ENCODE measurements at places on chromosomes 11 and 22. TPM values are rescaled to one million over a fixed set of nuclear protein-coding genes. Genes with fewer than 3 reads are reported as not detected.

CTSF gene
- total RNA-seq = 23.5 TPM

FAM83F gene
- total RNA-seq = 18.7 TPM

DNA sequence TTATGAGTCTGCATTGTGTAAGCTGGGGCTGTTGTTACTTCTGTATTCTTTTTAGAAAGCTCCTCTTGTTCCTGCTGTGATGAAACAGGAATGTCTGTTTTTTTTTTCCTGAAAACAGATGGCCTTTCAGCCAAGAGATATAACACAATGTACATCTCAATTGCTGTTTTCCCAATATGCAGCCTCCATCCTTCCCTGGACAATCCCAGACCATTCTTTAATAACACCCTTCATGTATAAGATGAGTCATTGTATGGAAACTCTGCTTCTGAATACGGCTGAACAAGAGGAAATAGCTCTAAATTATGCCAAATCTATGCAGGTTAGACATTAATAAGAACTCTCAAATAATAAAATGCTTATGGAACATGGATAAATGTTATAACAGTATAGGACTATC lies 60.2 kb upstream of the LRRC4C start:
- H3K4me3 ChIP-seq = no peak overlapping the region
- no peak for DNase-seq
- H3K27ac ChIP-seq = no peak overlapping the region
- no peaks in the 10 kb centered on the region for H3K36me3 ChIP-seq

- DNase-seq = no peak
- H3K27ac ChIP-seq = no peak overlapping the region
- H3K27me3 ChIP-seq = no peaks in the 10 kb centered on the region
- H3K4me3 ChIP-seq = no peak overlapping the region
- H3K36me3 ChIP-seq = no peaks in the 10 kb centered on the region
These were observed 662.5 kb upstream of the B3GAT1 start for GRCh38 chr11:135074397-135074998.

- no peak overlapping the region for H3K4me3 ChIP-seq
- DNase-seq = no peak
- H3K27me3 ChIP-seq = no peaks in the 10 kb centered on the region
- H3K27ac ChIP-seq = no peak overlapping the region
- peaks cover 10% of the 10 kb centered on the region for H3K4me1 ChIP-seq
These were observed 10.2 kb upstream of the CD82 start for GRCh38 chr11:44555031-44555800.

SLC39A13 gene
- 19.9 TPM for total RNA-seq

GRCh38 chr11:46120346-46121300 lies 631 bp downstream of the PHF21A start:
- peak; percentile 41 for DNase-seq
- H3K27me3 ChIP-seq = no peaks in the 10 kb centered on the region
- H3K4me3 ChIP-seq = peak overlapping the region; percentile 70
- H3K4me1 ChIP-seq = peaks cover 44% of the 10 kb centered on the region
- no peaks in the 10 kb centered on the region for H3K36me3 ChIP-seq

LIPT2 gene
- total RNA-seq = 7.2 TPM

DNA sequence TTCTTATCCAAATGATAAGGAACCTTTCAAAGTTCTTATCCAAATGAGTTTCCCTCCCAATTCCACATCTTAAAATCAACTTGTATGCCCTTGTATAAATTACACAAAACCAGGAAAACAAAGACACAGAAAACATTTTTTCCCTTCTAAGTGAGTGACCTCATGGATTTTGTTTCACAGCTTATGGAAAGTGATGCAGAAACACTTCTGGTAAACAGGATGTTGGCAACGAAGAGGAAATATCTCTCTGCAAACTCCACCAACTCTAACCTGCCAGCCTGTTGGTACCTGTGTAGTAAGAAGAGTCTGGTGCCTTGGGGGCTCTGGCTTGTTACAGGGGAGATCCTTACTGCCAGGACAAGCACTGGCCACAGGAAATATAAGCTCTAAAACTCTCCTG lies 57.0 kb downstream of the CELSR1 start:
- no peak overlapping the region for H3K27ac ChIP-seq
- H3K36me3 ChIP-seq = no peaks in the 10 kb centered on the region
- peaks cover 2% of the 10 kb centered on the region for H3K27me3 ChIP-seq
- H3K4me1 ChIP-seq = no peaks in the 10 kb centered on the region
- H3K4me3 ChIP-seq = no peak overlapping the region

DNA sequence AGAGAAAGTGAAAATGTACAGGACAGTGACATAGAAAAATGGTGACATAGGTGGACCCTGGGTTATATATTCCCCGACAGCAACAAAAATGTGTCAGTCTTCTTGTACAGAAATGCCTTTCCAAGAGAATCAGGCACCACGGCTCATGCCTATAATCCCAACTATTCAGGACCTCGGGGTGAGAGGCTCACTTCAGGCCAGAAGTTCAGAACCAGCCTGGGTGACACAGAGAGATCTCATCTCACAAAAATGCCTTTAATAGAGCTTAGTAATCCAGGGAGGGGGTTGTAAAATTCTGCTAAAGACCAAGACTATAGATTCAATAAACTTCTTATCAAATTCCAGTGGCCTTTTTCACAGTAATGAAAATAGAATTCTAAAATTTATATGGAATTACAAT lies 10.7 kb downstream of the ZNF195 start:
- DNase-seq = no peak
- H3K27ac ChIP-seq = no peak overlapping the region
- peaks cover 89% of the 10 kb centered on the region for H3K36me3 ChIP-seq
- no peaks in the 10 kb centered on the region for H3K4me1 ChIP-seq
- H3K27me3 ChIP-seq = no peaks in the 10 kb centered on the region
- no peak overlapping the region for H3K4me3 ChIP-seq

- no peak for DNase-seq
- H3K36me3 ChIP-seq = no peaks in the 10 kb centered on the region
- peaks cover 4% of the 10 kb centered on the region for H3K27me3 ChIP-seq
- no peak overlapping the region for H3K4me3 ChIP-seq
These were observed 78.8 kb upstream of the TOP3B start for GRCh38 chr22:22061085-22062077.
